Left colon (tissue), 2 donors: ENCODE measurements at places on chromosomes 4 and X. TPM values are rescaled to one million over a fixed set of nuclear protein-coding genes. Genes with fewer than 3 reads are reported as not detected.

DNA sequence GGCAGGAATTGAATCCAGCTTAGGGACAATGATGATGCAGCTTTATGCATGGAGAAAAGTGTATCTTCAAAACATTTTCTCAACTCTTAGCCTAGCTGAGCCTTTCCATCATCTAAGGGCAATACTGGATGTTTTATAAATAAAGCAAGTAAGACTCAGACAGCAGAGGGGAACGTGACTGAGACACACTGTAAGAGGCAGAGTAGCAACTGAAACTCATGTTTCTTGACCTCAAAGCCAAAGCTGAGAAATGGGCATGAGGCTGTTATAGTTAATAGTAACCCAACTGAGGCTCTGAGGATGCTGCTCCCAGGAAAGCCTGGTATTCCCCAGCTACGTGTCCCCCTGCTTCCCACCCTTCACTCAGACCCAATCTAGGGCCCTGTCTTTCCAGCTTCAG, 44.6 kb downstream of the ARHGEF9 start:
- no peak for DNase-seq

DNA sequence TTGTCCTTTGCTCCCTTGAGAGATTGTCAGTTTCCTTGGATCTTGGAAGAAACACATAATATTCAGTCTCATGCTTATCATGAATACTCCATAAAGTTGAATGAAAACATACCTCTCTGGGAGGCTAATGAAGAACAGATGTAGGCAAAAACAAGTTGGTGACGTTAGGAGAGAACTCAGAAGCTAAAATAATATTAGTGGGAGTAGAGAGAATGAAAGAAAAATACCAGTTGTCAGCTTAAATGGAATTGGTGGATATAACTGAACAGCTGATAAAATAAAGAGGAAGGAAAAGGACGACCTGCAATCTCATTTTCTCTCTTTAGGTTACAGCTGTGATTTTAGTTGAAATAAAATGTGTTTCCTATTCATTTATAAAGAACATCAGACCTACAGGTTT, 124.8 kb downstream of the SNCA start:
- DNase-seq, result no peak

GRCh38 chr4:129839687-129840086, 743.7 kb downstream of the C4orf33 start:
- no peak for DNase-seq

DNA sequence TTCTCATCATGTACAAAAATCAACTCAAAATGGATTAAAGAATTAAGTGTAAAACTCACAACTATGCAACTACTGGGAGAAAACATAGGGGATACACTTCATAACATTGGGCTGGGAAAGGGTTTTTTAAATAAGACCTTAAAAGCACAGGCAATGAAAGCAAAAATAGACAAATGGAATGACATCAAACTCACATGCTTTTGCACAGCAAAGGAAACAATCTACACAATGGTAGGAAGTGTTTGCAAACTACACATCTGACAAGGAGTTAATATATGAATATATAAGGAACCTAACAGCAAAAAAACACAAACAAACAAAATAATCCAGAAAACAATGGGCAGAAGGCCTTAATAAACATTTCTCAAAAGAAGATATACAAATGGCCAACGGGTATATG, 57.9 kb downstream of the FREM3 start:
- DNase-seq, result no peak

GRCh38 chr4:108965472-108966076, 202.7 kb upstream of the ETNPPL start:
- DNase-seq, result no peak

DNA sequence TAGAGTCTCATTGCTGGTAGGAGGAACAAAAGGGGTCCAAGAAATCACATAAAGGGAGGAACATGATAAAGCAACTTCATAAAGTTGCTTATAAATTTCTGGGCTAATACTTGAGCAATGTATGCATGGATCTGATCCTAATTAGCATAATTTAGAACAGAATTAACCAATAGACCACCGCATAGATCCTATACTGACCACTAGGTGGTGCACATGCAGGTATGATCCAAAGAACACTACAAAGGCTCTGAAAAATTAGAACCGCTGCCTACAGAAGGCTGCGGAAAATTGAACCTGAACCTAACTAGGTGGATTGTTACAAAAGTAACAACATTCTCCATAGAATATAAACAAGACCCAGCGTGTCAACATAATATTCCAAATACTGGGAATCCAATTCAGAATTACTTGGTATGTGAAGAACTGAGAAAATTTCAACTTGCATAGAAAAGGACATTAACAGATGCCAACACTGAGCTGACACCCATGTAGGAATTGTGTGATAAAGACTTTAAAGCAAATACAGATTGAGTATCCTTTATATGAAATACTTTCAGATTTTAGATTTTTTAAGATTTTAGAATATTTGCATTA, 23.3 kb downstream of the BRCC3 start:
- DNase-seq, result no peak

GRCh38 chr4:102599886-102600285, 98.7 kb downstream of the NFKB1 start:
- no peak for DNase-seq

- DNase-seq, result no peak
Measured at GRCh38 chr4:187606581-187606980, 389.0 kb upstream of the ZFP42 start.

GRCh38 chr4:143599827-143600226, 86.3 kb downstream of the SMARCA5 start:
- DNase-seq, result no peak

DNA sequence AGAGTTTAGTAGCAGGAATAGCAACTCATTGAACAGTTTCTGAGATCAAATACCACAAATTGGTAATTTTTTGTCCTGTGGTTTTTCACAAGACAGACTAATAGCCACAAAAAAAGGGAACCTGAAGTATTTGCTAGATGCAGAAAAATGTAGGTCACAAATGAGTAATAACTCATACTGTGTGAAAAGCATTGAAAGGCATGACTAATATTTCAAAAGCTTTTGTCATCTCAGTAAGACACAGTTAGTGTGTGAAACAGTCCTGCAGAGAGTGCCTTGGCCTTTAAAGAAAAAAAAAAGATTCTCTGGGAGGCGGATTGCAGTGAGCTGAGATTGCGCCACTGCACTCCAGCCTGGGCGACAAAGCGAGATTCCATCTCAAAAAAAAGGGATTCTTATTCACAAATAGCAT, 31.4 kb upstream of the SLC25A31 start:
- DNase-seq, result no peak

DNA sequence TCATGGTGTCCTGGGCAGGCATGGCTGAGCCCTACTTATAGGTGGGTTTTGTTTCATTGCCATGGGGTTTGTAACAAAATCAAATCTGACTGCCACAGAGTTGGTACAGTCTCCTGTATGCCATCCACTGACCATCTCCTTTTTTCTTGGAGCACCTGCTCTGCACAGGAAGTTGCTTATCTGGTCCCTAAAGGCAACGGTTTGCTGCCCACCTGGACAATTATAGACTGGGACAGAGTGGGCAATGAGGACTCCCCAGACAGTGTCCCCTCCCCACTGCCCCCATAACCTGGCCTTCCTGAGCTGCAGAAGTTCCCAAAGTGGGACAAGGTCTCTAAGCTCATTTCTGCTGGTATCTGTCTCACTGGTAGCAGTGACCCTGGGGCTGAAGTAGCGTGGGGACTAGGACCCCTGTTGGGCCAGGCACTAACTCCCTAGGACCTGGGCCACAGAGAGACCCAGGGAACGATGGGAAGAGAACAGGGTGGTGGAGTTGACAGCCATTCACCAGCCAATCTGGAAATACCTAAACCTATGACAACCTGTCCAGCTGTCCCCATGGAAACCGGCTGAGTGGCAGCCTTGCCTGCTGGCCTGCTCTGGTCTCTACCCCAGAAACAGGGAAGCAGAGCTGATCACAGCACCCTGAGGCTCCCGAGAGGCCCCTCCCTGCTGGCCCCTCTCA, 64.7 kb downstream of the WFS1 start:
- no peak for DNase-seq

GRCh38 chr4:188005561-188005960, 10.0 kb downstream of the ZFP42 start:
- no peak for DNase-seq

GRCh38 chrX:117532339-117532738, 584.3 kb downstream of the KLHL13 start:
- no peak for DNase-seq

DNA sequence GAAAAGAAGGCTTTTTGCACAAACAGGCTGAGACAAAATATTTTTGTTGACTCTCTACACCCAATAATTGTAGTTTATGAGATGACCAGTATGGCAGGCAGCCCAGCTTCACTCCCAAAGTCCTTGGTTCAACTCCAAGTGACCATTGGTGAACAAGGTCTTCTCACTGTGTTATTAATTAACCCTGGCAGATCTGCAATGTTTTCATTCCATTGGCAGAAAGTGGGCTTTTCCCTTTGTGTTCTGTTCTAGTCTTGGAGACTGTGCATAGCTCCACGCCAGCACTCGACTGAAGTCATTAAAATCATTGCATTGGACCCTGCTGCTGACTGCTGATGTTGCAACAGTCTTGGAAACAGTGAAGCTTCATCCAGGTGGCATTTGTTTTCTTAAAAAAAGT, 277.3 kb upstream of the HAND2 start:
- peak; percentile 10 for DNase-seq

DNA sequence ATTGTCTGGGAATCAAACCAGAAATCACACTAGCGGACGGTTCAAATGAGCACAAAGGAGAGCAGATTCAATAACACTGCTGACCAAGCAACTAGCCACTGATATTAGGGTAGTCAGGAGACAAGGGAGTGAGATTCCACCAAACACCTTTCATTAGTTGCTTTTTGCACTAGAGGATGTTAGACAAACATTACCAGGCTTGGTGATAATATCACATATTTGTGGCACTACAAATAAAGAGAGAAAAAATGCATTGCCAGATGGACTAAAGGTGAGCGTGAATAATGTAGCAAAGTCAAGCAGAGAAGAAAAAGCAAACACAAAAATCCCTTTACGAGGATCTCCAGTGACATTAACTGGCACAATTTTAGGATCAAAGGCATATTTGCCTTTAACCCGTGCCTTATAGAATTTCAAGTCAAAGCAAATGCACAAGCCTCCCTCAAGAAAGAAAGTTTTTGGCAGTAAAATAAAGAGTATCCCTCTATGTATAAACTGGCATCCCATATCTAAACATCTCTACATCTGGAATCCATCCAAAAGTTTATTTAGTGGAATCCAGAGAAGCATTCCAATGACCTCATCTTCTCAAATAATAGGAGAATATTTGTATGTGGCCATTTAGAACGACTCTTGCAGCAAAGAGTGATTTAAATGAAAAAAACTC, 290.9 kb downstream of the KCTD8 start:
- DNase-seq, result no peak

DNA sequence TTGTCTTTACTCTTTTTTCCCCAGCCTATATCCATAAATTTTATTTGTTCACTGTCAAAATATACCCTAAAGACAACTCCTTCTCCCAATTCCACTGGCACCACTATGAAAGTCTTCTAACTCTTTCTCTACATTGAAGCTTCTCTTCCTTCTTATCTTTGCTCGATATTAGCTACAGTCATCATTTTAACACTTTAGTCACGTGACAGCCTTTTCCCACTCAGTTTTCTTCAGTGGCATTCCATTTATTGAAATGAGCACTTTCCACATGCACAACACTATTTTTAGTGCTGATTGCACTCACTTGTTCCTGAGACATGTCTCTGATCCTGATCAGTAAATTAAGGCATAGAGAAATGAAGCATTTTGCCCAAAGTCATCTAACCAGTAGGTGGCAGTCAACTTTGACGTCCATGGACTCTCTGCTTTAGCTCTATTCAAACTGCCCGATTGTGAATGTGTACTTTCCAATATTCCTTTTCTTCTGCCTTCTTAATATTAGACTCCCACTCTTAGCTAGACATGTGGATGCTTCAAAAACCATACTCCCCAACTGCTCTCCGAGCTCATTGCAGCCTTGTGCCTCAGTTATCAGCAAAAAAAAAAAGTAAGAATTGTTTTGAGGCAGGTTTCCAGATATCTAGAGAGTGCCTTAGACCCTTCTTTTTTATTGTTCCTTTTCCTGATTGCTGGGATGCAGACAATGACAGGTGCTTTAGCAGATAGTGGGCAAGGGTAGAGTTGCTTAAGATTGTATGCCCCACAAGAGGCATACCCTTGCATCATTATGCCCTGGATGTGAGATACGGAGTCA, 394.4 kb upstream of the ADGRL3 start:
- no peak for DNase-seq

DNA sequence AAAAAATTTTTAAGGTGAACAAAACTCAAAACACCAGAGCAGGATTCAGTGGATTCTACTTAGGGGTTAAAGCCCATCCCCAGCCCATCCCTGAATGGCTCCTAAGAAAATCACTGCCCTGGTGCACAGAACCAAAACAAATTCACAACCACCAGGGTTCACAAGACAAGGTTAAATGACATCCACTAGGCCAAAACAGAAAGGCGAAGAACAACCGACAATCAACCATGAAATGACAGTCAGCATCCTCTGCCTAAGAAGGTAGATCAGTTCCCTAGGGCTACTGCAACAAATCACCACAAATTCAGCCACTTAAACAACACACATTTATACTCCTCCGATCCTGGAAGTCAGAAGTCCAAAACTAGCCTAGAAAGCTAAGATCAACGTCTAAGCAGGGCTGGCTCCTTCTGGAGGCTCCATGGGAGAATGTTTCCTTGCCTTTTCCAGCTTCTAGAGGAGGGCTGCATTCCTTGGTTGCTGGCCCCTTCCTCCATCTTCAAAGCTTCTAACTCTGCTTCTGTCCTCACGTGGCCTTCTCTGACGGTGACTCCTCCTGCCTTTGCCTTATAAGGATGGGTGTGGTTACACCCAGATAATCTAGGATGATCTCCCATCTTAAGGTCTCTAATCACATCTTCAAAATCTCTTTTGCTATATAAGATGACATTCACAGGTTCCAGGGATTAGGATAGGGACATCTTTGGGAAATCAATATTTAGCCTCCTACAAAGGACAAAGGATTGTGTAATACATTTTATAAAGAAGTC, 1.8 kb downstream of the CCNQ start:
- DNase-seq, result no peak

IL2 gene
- total RNA-seq, result not detected

DMRTC1 gene
- total RNA-seq, result not detected

RIPPLY1 gene
- total RNA-seq, result not detected

LGI2 gene
- total RNA-seq, result 0.12 TPM

COX7B2 gene
- not detected for total RNA-seq

PWWP3B gene
- total RNA-seq, result 0.18 TPM

APLN gene
- total RNA-seq, result 0.22 TPM

PDE5A gene
- 53.6 TPM for total RNA-seq

FGF13 gene
- 1.8 TPM for total RNA-seq

SMIM10 gene
- total RNA-seq, result 0.85 TPM
